ENCODE measurements at places on chromosomes 16 and 17.

GRCh38 chr17:28293994-28294393 lies 25.0 kb upstream of the TMEM97 start:
- no peak for DNase-seq

DNA sequence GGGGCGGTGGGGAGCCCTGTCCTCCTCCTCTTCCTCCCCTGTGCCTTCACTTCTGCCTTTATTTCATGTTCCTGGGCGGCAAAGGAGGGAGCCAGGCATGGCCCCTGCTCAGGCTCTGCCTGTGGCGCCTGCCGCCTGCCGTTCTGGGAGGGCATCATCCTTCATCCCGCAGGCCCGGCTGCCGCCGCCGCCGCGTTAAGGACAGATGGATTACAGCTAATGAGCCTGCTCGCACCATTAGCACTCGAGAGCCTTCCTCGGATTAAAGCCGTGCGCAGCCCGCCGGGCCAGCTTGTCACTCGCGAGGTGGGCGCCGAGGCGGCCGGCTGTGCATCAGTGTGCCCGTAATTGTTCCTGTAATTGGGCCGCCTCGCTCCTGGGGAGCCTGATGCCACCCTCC lies 127.7 kb upstream of the GSE1 start:
- DNase-seq, result no peak

- DNase-seq, result no peak
These were observed 259.2 kb downstream of the CBLN1 start for GRCh38 chr16:49022351-49022963.

GRCh38 chr16:78884204-78884603 lies 716.3 kb downstream of the MAF start:
- DNase-seq, result no peak

GRCh38 chr17:28078341-28079229 lies 36.1 kb downstream of the NLK start:
- no peak for DNase-seq

- DNase-seq, result no peak
These were observed 717.3 kb downstream of the KCNJ2 start for GRCh38 chr17:70886648-70887047.

GRCh38 chr16:84109598-84110335 lies 7.0 kb downstream of the MBTPS1 start:
- no peak for DNase-seq

- no peak for DNase-seq
These were observed 4.3 kb upstream of the ENGASE start for GRCh38 chr17:79070266-79070880.

DNA sequence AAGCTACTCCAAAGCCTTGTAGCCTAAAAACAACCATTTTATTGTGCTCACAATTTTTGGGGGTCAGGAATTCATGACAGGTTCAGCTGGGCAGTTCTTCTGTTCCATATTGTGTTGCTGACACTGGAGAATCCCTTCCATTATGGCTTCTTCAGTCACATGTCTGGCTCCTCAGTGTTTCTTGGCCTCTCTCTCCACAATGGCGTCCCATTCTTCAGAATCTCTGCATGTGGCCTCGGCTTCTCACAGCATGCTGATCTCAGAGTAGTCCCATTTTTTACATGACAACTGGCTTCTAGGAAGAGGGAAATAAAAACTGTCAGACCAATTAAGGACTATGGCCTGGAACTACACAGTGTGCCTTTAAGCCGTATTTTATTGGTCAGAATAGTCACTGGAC lies 49.7 kb downstream of the NF1 start:
- DNase-seq, result no peak

- no peak for DNase-seq
These were observed 29.0 kb downstream of the RNF213 start for GRCh38 chr17:80289616-80290015.

DNA sequence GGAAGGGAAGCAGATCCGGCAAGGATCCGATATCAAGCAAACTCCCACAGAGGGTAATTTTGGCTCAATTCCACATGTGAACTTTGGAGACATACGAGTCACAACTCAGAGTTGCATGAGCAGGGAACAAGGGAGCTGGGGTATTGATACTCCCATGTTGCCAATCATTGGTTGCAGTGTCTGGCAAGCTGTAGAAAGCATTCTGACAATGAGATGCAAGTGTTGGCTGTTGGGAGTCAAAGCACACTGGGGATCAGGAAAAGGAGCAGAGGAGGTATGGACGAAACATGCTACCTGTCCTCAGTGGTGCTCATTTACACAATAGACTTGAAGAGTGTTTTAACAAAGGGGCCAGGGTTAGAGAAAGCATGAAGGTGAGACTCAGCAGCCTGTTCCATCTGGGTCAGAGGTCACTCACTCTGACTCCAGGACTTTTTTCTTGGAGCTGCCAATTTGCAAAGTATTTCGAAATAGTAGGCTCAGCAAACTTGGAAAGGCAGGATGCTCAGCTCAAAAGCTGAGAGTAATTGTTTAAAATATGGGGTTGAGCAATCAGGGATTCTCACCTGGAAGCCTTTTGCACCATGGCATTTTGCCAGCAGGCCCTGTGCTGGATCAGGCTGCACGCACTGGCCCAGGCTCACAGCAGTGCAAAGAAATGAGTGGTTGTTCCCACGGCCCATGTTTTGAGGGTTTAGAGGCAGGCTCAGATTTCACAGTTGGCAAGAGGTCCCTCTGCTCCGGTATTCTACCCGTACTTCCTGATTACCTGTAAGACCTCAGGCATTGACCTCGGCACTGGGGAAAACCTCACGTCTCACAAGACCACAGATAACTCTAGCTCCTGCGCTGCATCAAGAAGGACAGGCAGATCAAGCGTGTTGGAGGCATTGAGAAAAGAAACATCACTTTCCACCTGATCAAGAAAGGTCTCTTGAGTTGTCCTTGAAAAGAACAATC lies 17.6 kb upstream of the NKD1 start:
- no peak for DNase-seq

- no peak for DNase-seq
These were observed 260.8 kb upstream of the PSMD7 start for GRCh38 chr16:74035816-74036215.

DNA sequence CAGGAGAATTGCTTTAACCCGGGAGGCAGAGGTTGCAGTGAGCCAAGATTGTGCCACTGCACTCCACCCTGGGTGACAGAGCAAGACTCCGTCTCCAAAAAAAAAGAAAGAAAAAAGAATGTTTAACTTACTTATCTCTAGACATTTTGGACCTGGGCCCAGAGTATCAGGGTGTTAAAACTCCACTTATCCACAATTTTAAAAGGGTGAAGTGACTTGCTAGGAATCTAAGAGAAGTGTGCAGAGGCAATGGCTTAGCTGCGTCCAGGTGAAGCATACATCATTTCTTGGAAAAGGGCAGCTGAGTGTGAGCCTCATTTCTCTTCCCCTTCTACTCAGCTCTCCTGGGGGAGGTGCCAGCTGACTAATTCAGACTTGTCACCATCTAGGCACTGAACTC lies 25.1 kb downstream of the ALDH3A2 start:
- no peak for DNase-seq

DNA sequence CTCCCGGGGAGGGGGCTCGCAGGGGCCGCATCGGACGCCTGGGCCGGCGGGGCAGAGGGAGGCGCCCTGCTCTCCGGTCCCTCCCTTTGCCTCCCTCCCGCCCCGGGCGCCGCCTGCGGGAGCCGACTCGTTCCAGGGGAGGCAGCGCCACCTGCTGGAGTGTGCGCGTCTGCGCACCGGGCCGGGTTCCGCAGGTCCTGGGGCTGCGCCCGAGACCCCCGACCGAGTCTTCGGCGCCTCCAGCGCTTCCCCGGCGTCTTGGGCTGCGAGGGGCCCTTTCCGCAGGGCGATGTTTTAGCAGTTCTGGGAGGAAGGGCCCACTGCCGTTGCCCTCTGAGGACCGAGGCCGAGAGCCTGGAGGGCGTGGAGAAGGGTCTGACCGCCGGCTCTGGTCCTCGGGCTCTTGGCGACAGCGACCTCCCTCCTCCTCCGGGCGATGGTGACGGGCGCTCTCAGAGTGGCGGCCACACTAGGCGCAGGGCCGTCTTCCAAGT lies 106.3 kb downstream of the SEC14L1 start:
- peak; percentile 91 for DNase-seq

- peak; percentile 79 for DNase-seq
These were observed 229.8 kb downstream of the CPPED1 start for GRCh38 chr16:12573730-12574383.

- no peak for DNase-seq
These were observed 159 bp downstream of the USP36 start for GRCh38 chr17:78840530-78840779.

DNA sequence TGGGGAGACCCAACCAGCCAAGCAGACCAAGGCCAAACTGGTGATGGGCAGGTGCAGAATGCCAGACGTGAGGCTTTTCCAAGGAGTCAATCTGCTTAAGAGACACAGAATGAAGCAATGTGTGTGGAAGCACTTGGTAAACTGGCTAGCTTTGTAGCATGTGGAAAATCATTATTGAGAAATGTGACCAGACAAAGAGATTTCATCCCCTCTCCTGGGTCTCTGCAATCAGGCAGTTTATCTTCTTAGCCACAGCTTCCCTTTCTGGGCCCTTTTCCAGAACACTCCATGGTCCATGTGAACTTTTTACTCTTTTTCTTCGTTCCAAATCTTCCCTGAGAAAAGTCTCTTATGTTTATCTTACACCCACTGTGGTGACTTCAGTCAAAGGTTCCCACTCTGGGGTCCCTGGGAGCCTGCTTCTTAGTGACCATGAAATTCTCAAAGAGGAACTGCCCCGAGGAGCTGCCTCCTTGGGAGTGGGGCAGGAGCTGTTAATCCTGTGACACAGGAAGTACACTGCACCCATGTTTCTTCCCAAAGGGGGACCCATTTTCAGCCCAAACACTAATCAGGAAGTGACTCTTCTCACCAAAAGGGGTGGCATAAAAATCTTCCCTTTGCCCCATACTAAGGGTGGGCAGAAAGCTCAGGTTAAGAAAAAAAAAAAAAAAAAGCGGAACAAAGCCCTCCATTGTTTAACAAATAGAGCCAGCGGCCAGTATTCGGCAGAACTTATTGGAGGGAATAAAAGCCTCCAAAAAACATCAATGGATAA lies 346.2 kb upstream of the ASIC2 start:
- no peak for DNase-seq

- no peak for DNase-seq
These were observed 9.7 kb upstream of the CSF3 start for GRCh38 chr17:40005520-40005919.

GRCh38 chr17:78125976-78126894 lies 2.3 kb downstream of the TMC6 start:
- DNase-seq, result no peak

GRCh38 chr16:74769586-74770190 lies 4.9 kb downstream of the FA2H start:
- DNase-seq, result no peak

DNA sequence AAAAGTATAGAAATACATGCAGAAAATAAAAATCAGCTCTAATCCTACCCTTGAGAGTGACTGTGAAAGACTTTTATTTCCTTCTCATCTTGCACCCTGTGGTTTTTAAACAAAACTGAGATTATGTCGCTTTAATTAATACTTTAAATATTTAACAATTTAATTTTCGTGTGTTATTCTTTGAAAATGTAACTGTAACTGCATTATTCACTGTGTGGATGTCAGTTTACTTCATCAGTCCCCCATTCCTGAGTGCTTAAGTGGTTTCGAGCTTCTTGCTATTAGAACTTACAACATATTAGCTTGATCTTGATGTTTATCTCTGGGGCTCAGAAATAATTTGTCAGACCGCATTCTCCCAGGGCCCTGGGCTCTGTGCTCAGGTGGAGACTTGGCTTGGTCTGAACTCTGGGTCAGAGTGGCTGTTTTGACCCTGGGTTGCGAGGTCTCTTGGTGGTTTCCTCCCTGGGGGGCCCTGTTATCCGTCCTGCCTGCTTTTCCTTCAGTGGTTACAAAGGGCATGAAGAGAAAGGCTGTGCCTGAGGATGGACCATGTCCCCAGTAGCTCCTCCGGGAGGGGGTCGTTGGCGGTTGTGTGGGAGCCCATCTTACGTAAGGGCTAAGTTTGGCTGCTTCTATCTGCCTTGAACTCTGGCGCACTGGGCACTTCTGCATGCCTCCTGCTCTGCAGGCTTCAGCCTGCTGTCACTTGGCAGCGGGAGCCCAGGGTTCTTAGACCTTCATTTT lies 25.7 kb downstream of the AKAP1 start:
- no peak for DNase-seq

- DNase-seq, result peak; percentile 83
These were observed 3.5 kb upstream of the RPL13 start for GRCh38 chr16:89556750-89557689.

GRCh38 chr17:80820331-80820730 lies 171.3 kb upstream of the CHMP6 start:
- no peak for DNase-seq

DNA sequence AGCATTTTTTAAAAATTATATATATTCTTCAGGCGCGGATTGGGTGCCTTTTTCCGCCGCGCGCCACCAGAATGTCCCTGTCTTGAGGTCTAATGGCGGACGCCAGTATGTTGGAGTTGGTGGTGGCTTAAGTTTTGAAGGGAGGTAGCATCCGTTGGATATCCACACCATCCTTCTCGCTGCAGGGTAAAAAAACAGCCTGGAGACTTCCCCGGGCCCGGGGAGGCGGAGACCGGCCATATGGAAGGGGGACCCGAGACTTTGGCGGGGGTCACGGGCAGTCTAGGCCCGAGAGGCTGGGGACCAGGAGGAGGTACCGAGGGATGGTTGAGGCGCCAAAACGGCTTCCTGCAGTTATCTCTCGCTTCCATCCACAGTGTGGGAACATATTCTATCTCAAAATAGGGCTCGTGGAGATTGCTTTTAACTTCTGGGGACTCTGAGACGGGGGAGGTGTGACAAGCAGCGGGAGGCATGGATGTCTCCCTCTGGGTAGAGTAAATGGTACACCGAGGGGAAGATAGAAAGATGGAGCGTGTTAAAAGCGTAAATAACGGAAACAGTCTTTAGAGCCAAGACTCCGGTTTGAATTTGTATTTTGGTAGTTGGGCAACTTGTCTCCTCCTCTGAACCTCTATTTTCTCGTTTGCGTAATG lies at the start of gene SF3B3:
Gene SF3B3, plus strand, starts transcription at position 74 of the 656 bp plus-strand sequence. CDS start 2,841 bp downstream, outside the sequence.
- peak; percentile 73 for DNase-seq

DNA sequence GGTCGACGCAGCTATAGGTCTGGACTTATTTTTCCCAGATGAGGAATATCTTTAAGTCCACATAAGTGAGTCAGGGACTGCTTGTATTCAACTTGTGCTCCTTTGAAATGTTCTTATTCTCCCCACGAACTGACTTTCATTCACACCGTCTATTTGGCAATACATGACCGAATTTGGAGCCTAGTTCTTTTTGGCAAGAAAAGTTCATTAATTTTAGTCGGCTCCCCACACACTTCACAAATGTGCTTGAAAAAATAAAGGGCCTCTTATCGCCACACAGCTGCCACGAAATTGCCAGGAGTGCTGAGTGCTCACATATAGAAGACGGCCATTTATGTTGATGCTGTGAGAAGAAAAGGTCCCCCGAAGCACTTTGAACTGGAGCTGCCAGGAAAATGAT lies 152.6 kb downstream of the PRKCA start:
- DNase-seq, result no peak

GRCh38 chr16:68351991-68352431 lies 41.2 kb downstream of the PRMT7 start:
- no peak for DNase-seq
